ENCODE measurements at places on chromosomes 12 and 14. TPM values are rescaled to one million over a fixed set of nuclear protein-coding genes. Genes with fewer than 3 reads are reported as not detected.

SLC6A12 gene
- 15.2 TPM for total RNA-seq

CCDC196 gene
- not detected for total RNA-seq

NYNRIN gene
- 37.2 TPM for total RNA-seq

DAO gene
- 0.53 TPM for total RNA-seq

PTPRR gene
- 0.64 TPM for total RNA-seq

SLC8A3 gene
- 2.7 TPM for total RNA-seq

ACOT6 gene
- total RNA-seq: 0.47 TPM

DNAH10 gene
- total RNA-seq: 1.3 TPM

GPR65 gene
- total RNA-seq: 0.99 TPM

FAM222A gene
- 5.0 TPM for total RNA-seq

AICDA gene
- 0.23 TPM for total RNA-seq

NFATC4 gene
- total RNA-seq: 53.0 TPM

TOMM20L gene
- total RNA-seq: not detected

PPFIA2 gene
- 10.7 TPM for total RNA-seq

MOAP1 gene
- total RNA-seq: 52.5 TPM

TCTN2 gene
- 19.6 TPM for total RNA-seq

ZDHHC22 gene
- total RNA-seq: 0.18 TPM

LIN7A gene
- total RNA-seq: 17.6 TPM

AKAP5 gene
- total RNA-seq: 4.6 TPM
